Naive thymus-derived CD8-positive, alpha-beta T cell (primary cell): ENCODE measurements at places on chromosomes 7 and 10.

- H3K36me3 ChIP-seq, result no peaks in the 10 kb centered on the region
- peak overlapping the region; percentile 2 for H3K27ac ChIP-seq
- peaks cover 20% of the 10 kb centered on the region for H3K27me3 ChIP-seq
- H3K4me1 ChIP-seq, result no peaks in the 10 kb centered on the region
- H3K4me3 ChIP-seq, result no peak overlapping the region
Measured at GRCh38 chr7:143013893-143014292, 13.0 kb downstream of the OR9A2 start.

DNA sequence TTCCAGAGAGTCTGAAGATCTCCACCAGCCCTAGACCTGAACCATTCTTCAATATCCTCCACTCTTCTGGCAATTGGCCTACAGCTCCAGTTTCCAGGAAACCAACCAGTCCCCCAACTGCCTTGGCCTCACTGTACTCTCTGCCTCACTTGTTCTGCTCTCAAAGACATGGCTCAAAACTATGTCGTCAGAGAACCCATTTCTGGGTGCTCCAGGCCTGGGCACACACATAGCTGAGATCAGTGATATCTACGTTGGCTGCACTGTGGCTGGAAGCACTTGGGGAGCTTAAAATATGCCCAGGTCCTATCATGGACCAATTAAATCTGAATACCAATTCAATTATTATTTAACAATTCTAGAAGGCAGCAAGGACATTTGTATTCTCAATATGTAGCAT is 93.1 kb downstream of the COBL start:
- no peak for DNase-seq
- H3K4me1 ChIP-seq, result no peaks in the 10 kb centered on the region
- peaks cover 3% of the 10 kb centered on the region for H3K27me3 ChIP-seq
- H3K36me3 ChIP-seq, result no peaks in the 10 kb centered on the region

GRCh38 chr7:140771826-140772225 is 75.3 kb downstream of the NDUFB2 start:
- H3K4me1 ChIP-seq, result no peaks in the 10 kb centered on the region
- H3K4me3 ChIP-seq, result no peak overlapping the region
- peak overlapping the region; percentile 34 for H3K27ac ChIP-seq

- no peak for DNase-seq
- H3K4me3 ChIP-seq, result no peak overlapping the region
- H3K27me3 ChIP-seq, result no peaks in the 10 kb centered on the region
- peaks cover 68% of the 10 kb centered on the region for H3K36me3 ChIP-seq
- H3K27ac ChIP-seq, result no peak overlapping the region
Measured at GRCh38 chr7:133354546-133355324, 101.9 kb downstream of the EXOC4 start.

DNA sequence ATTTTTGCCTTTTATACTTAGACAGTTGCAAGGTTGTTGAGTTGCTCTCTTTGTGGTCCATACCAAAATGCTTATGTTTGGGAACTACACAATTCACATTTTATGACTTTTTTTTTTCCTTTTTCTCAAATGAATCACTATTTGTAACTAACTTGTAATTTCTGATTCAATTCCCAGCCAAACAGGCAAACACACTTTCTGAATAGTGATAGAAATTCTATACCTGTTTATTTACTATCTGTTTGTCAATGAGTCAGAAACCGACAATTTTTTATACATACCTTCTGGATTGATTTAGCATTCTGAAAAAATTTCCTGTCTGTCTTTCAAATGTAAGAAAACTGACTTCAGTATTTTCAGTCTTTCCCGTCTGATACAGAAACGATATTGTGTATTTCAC is 69.1 kb downstream of the MBL2 start:
- no peak overlapping the region for H3K4me3 ChIP-seq
- H3K4me1 ChIP-seq, result no peaks in the 10 kb centered on the region
- DNase-seq, result no peak
- H3K27ac ChIP-seq, result no peak overlapping the region
- no peaks in the 10 kb centered on the region for H3K27me3 ChIP-seq

DNA sequence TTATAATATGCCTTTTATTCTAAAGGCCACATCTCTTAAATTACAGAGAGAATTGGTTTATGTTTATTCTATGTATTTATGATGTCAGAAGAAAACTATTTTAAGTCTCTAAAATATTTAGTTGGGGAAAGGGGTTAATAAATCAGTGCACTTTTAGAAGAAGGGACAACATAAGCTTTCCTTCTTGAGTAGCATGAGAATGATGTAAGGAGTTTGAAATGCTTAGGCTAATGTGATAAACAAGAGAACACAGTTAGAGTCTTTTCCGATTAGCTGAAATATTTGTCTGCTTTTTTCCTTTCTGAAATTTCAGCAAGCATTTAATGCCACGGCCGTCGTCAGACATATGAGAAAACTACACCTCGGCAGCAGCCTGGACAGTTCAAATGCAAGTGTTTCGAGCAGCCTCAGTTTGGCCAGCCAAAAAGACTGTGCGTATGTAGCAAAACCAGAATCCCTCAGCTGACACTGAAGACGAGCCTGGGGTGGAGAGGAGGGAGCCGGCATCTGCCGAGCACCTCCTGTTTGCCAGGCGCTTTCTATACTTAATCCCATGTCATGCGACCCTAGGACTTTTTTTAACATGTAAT is 176.2 kb downstream of the CCDC3 start:
- no peak overlapping the region for H3K27ac ChIP-seq
- no peaks in the 10 kb centered on the region for H3K4me1 ChIP-seq
- no peak for DNase-seq
- H3K36me3 ChIP-seq, result peaks cover 72% of the 10 kb centered on the region
